Epithelial cell of proximal tubule (primary cell): ENCODE measurements at places on chromosomes 7 and 10. TPM values are rescaled to one million over a fixed set of nuclear protein-coding genes. Genes with fewer than 3 reads are reported as not detected.

Gene CHCHD2
- 664 and 882 TPM in 2 replicates for total RNA-seq

Gene PPP1R3C
- 0.43 and 2.1 TPM in 2 replicates for total RNA-seq

- DNase-seq: no peak
Observed at GRCh38 chr7:91549878-91550277, 285.6 kb downstream of the FZD1 start.

- no peak for DNase-seq
Observed at GRCh38 chr10:113135025-113135424, 185.0 kb downstream of the TCF7L2 start.

- DNase-seq: no peak
Observed at GRCh38 chr10:49021685-49022084, 82.0 kb upstream of the LRRC18 start.

GRCh38 chr10:74194999-74195398, 44.0 kb downstream of the ADK start:
- no peak for DNase-seq

Gene NPY
- total RNA-seq: 0.43 TPM in 1 of 2 replicates, not detected in the other

Gene ADGRA1
- total RNA-seq: not detected in 2 replicates

DNA sequence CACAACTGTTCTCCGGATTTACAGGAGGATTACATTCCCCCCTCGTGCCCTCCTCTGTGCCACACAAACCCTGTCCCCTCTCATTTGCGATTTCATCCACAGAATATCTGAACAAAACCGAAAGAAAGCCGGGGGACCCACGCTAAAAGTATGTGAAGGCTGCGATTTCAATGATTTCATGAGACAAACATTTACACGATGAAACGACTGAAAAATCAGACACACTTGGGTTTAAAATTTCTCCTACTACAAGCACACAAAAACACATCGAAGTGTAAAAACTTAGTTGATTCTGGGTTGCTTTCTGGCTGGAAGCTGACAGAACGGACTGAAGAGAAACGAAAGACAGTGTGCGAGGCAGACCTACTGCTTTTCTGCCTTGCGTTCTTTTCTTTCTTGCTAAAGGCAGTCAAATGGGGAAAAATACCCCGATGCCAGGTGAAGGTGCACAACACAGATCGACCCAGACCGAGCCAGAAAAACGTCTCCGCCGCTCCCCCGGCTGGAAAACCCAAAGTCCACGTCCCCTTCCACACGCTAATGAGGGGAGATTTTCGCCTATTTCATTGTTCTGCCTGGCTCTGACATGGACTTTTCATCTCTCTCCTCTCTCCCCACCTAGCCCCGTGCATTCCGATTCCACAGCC, 1.2 kb downstream of the HIPK2 start:
- DNase-seq: no peak

Gene TAS2R41
- total RNA-seq: not detected in 2 replicates

- DNase-seq: no peak
Observed at GRCh38 chr10:70227548-70228320, 5.5 kb downstream of the PPA1 start.

- no peak for DNase-seq
Observed at GRCh38 chr10:63388421-63389031, 77.3 kb downstream of the JMJD1C start.

- no peak for DNase-seq
Observed at GRCh38 chr10:33395201-33395600, 60.7 kb upstream of the NRP1 start.

Gene HKDC1
- total RNA-seq: 42.0 and 75.2 TPM in 2 replicates

GRCh38 chr7:93559639-93560491, 14.7 kb downstream of the CALCR start:
- no peak for DNase-seq

DNA sequence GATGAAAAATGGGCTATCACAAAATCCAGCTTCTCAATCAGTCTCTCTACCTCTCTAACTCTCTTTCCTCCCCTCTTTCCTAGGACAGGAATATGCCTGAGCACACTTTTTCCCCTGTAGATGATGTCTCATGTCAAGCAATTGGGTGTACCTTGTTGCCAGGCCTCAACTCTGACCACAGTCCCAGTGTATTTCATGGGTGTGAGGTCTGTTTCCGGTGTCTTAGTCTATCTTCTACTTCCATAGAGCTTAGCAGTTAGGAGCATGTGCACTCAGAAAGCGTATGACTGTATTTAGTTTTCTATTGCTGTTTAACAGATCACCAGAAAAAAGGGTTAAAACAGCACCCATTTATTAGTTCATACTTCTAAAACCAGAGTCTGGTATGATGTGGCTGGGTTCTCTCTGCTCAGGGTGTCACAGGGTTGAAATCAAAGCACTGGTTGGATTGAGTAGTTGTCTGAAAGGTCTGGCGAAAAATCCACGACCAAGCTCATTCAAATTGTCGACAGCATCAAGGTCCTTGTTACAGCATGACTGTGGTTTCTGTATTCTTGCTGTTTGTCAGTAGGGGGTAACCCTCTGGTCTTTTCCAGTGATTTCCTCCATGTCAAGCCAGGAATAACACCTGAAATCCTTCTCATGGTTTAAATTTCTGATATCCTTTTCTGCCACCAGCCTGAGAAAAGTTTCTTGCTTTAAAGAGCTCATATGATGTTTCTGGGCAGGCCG, 130.0 kb downstream of the THSD7A start:
- DNase-seq: no peak

Gene INSYN2A
- total RNA-seq: 0.07 and 0.29 TPM in 2 replicates

GRCh38 chr7:1691601-1692514, 21.8 kb downstream of the ELFN1 start:
- DNase-seq: peak; percentile 67
